ENCODE measurements at places on chromosomes 3 and 15. TPM values are rescaled to one million over a fixed set of nuclear protein-coding genes. Genes with fewer than 3 reads are reported as not detected.

DNA sequence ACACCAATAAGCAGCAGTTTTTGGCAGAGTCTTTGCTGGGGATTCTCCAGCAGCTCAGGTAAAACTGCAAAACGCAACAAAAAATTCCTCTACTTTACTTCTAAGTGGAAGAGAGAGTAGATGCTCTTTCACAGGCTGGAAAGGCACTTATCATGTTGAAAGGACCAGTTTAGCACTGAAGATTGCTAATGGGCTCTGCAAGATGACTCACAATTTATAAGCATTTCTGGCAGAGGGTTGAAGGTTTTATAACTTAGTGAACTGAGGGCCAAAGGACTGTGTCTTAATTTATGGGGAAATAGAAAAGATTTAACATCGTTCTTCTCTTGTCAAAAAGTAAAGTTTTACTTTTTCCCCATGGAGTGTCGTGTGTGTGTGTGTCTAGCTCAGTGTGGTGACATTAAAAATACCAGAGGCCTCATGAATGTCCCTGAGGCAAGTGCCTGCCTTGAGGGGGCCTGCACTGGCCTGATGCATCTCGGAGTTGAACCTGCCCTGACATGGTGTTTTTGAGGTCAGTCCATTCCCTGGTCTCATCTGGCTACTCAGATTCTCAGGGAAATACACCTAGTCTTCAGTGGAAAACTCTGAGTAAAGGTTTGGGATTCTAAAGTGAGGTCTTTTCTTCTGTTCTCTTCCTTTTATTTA, 1092.0 kb downstream of the NAALADL2 start:
- peak; percentile 24 for DNase-seq

GLDN gene
- total RNA-seq: not detected

- DNase-seq: peak; percentile 38
Measured at GRCh38 chr15:58378241-58379085, 53.3 kb upstream of the LIPC start.

GRCh38 chr3:59685432-59685831, 635.6 kb upstream of the CFAP20DC start:
- DNase-seq: no peak

GRCh38 chr15:79129235-79129634, 38.7 kb upstream of the RASGRF1 start:
- no peak for DNase-seq

MESP2 gene
- 0.45 TPM for total RNA-seq

DNA sequence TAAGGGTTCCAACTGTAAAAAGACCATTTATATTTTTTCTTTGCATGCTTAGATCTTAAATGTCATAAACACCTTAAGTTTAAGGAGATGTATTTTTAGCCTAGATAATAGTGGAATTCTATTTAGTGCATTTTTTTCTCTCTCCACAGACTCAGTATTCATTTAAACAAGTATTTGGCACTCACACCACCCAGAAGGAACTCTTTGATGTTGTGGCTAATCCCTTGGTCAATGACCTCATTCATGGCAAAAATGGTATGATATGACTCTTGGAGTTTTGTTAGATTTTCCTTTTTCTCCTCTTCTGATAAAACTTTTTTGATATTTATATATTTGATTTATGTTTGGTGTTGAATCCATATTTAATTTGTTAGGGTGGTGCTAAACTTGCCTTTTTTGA, 7.3 kb downstream of the KIF23 start:
- no peak for DNase-seq

DNA sequence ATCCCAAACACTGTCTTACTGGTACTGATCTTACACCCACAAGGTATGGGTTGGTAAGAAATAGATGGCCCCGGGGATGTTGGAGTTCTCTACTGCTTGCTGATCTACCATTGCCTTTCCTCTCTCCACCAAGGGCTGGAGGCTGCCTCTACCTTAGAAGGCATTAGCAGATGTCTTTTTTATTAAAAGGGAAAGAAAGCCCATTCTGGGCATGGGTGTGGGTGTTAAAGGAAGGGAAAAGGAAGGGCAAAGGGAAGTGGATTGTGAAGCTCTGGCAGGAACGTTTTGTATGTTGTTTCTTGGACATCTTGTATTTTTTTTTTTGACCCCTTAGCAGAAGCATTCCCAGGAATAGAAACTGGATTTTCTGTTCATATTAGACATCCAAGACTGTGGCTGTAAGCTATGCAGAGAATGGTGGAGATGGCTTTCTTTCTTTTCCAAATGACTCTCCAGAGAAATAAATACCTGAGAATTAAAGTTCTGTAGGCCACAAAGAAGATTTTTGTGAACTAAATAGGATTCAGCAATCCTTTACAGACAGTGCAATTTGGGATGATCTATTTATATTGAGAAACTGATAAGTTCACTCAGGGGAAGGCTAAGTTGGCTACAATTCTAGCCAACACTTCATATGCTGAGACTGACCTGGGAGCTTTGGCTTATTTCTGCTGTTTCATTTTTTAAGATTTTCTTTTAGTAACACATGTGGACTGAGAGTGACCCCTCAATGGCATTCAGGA, 108.8 kb downstream of the TOP2B start:
- DNase-seq: no peak

GRCh38 chr3:158453865-158454264, 117.1 kb upstream of the MLF1 start:
- DNase-seq: no peak

STXBP5L gene
- total RNA-seq: under 0.01 TPM

GABRR3 gene
- not detected for total RNA-seq

DNA sequence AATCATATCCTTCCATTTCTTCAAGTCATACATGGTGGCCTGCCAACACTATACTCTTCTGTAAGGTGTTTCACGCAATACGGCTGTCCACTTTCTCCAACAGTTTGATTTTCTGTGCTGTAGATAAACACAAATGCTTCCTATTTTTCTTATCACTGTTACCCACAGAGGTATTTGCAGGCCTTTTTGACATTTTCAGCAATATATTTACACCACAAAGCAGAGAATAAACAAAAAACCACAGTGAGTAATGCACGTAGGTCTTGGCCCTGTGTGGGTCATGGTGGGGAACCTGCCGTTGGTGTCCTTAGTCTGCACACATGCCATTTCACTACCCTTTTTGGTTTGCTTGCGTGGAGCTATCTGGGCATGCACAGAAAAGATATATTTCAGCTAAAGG, 59.5 kb downstream of the LRRC28 start:
- DNase-seq: no peak

- no peak for DNase-seq
Measured at GRCh38 chr3:132625613-132626012, 28.5 kb downstream of the ACKR4 start.

GRCh38 chr15:60417112-60417511, 19.3 kb upstream of the ANXA2 start:
- no peak for DNase-seq

- DNase-seq: no peak
Measured at GRCh38 chr3:27724459-27725197, 2.5 kb upstream of the EOMES start.

CTXN2 gene
- total RNA-seq: not detected
